WERI-Rb-1 (cell line): ENCODE measurements at places on chromosomes 3 and 15.

DNA sequence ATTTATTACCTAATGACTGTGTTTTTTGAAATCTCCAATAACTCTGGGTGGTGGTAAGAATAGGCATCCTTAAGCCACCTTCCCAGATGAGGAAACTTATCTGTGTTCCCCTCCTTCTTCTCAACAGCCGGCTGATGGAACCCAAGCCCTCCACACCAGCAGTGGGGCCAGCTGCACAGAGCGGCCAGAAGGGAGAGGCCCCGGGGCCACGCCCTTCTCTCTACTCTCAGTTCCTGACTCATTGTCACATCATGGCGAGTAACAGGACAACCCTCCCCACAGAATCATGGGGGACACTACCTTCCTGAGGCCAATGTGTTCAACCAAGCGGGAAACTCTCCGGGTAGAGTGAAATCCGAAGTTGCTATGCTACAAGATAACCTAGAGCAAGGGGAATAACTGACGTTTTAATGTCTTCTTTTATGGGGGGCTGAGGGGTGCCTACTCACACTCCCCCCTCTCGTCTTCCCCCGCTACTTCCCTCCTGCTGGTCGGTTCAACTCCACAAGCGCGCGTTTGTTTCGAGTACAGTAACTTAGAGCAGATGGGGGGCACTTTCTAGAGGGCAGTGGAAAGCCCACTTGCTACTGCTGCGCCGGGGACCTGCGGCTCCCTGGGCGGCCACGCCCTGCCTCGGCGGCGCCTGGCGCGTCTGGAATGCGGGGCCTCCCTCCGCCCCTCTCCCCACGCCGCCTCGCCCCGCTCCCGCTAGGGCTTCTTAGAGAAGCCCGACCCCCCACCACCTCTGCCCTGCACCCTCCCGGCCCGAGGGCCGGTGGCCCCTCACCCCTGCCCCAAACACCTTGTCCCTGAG lies 621 bp downstream of the ANXA2 start:
- DNase-seq: no peak

DNA sequence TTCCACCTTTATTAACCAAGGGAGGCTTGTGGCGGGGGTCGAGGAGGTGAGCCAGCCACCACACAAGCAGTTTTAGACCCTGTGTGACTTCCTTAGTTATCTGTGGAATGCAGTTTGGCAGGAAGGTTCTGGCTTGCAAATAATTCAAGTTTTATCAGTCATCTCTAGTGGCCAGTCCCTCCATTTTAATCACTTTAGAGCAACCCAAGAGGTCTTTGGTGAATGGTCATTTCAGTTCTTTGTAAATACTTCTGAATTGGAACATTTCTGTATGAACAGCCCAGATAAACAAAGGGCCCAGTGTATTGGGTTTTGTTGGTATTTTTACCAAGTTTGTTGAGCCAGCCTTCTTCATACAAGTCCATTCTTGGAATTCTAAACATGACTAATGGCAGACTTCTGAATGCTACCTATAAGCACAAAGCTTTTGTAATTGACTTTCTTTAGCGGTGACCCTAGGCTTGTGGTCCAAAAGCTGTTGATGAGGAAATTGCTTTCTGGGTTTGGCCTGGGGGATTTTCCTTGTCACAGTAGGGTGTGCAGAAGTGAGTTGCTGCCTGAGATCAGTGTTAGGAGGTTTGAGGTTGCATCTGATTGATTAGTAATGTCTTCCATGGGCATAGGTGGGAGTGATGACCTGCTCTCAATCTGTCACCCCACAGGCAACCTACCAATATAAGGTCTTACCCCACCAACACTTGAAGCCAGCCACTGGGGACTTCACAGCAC lies 193.3 kb upstream of the TOPAZ1 start:
- DNase-seq: no peak

- DNase-seq: no peak
These were observed 55.2 kb upstream of the ACAN start for GRCh38 chr15:88748081-88748480.

DNA sequence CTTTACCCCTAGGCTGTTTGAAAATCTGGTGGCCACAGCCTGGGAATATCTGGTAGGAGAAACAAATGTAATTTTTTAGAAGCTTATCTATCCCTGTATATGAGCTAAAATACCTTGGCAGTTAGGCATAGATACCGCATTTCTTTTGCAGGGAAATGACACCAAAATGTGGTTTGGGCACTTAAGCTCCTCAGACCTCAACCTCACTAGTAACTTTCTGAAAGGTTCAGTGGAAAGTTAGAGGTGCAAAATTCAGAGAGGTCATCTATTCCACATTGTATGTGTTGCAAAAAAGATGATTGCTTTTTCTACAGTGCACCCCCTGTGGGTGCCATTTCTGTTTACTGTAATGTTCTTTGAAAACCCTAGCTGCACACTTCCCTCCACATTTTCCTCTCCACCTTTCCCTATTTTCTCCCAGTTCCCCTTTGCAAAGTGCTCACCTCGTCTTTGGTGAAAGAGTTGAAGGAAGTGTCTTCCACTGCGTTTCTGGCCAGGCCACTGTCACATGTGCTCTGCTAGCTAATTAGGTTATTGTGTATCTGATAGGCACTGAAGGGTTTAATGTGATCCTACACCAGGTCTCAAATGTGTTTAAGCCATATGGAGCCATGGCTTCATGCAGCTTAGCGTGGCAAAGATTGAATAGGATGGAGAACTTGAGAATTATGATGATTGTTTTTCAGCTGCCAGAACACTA lies 1.3 kb downstream of the SACM1L start:
- DNase-seq: peak; percentile 51

GRCh38 chr3:142863010-142863817 lies 25.7 kb downstream of the PCOLCE2 start:
- DNase-seq: no peak

DNA sequence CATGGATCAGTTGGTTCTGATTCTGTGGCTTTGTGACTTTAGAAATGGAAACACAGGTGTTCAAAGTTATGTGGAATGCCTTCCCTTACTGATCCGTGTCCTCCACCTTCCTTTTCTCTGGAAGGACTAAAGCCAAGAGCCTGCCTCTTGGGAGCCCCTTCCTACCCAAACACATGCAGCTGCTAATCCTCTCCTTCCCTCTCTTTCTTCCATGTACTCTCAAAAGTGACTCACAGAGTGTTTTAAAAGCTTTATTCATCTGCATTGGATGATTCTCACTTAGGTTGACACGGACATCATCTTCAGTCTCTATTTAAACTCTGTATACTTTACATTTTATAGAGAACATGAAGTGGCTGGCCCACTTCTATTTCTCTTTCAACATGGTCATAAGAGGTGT lies 856.5 kb upstream of the ARPP21 start:
- no peak for DNase-seq

- no peak for DNase-seq
These were observed 26.9 kb upstream of the EHHADH start for GRCh38 chr3:185280572-185281365.

GRCh38 chr3:188185717-188186251 lies 31.8 kb downstream of the LPP start:
- no peak for DNase-seq

- peak; percentile 11 for DNase-seq
These were observed at the start of gene SLC15A2 for GRCh38 chr3:121894301-121894990. TSS of gene SLC15A2 (plus strand) at chr3:121894401. CDS start at chr3:121894477, 76 bp downstream.

DNA sequence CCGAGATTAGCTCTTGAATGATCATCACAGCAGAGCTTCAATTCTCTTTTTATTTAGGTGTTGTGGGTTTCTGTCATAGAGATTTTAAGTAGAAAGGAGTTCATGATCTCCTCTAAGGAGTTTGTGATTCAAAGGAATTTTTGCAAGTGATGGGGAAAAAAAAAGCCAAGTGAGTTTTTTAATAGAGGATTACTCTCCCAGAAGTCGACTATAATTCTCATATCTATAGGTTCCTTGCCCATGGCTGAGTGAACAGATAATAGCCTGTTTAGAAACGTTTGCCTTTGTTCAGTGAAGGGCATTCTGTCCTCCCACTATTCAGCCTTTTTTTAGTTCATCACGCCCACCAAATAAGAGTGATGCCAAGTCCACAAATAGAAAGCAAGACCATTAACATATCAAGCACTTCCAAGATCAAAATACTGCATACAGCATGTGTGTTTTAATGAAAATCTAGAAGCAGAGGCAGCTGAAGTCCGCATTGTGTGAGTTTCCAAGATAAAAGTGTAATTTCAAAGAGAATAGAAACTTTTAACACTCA lies 398.4 kb upstream of the CNTN3 start:
- DNase-seq: no peak

DNA sequence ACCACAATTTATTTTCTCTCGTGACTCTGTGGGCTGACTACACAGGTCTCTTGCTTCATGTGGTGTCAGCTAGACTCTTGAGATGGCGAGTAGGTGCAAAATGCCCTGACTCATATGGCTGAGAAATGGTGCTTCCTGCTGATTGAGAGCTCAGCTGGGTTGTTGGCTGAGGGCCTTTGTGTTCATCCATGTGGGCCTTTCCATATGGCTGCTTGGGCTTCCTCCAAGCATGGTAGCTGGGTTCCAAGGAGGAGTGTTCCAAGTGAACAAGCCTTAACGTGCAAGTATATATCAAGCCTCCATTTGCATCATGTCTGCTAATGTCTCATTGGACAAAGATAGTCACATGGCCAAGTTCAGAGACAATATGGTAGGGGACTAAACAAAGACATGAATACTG lies 164.0 kb downstream of the PDCD6IP start:
- no peak for DNase-seq

DNA sequence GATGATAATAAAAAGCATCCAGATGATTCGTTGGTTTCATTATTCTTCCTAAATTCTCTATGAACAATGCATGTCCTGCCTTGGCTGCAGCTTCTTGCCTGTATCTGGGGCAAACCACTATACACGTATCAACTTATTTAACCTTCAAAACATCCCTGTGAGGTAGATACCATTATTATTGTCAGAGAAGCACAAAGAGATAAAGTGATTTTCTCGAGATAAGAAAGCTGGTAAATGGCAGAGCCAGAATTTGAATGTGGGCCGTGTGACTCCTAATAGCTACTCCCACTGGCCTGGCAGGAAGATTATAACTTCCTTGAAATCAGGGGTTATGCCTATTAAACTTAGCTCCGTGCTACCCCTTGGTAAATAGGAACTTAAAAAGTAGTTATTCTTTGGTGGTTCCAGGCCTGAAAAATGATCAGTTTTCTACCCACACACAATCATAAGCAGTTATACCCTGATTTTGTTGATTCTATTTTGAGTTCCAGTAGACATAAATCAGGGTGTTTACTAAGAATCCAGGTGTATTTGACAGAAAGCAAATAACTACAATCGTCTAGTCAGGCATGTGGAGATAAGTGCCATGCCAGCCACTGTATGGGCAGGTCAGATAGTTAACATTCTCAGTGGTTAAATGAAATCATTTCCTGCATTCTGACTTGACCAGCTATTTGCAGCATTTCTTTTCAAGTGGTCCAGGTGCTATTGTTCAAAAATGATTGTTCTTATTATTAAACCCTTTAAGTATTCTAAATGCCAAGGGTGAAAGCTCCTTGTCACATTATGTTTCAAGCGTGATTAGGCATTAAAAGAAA lies 99.2 kb upstream of the LRRN1 start:
- no peak for DNase-seq

DNA sequence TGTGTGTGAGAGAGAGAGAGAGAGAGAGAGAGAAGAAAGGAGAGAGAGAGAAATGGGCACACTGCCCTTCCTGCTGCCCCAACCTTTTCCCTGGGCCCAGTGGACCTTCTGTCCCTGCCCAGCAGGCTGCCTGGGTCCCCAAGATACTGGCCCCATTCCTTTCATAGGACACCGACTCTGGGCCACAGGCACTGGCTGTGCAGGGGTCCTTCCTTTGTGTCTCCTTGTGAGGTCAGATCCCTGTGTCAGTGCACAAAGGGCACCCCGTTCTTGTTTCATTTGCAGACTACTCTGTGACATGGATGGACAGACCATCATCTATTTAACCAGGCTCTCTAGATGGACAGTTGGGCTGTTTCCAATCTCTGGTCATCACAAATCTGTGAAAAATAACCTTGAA lies 21.3 kb upstream of the KLF13 start:
- no peak for DNase-seq

GRCh38 chr3:53675022-53675697 lies 171.1 kb downstream of the CHDH start:
- no peak for DNase-seq

GRCh38 chr3:99319961-99320360 lies 318.4 kb upstream of the COL8A1 start:
- DNase-seq: no peak

DNA sequence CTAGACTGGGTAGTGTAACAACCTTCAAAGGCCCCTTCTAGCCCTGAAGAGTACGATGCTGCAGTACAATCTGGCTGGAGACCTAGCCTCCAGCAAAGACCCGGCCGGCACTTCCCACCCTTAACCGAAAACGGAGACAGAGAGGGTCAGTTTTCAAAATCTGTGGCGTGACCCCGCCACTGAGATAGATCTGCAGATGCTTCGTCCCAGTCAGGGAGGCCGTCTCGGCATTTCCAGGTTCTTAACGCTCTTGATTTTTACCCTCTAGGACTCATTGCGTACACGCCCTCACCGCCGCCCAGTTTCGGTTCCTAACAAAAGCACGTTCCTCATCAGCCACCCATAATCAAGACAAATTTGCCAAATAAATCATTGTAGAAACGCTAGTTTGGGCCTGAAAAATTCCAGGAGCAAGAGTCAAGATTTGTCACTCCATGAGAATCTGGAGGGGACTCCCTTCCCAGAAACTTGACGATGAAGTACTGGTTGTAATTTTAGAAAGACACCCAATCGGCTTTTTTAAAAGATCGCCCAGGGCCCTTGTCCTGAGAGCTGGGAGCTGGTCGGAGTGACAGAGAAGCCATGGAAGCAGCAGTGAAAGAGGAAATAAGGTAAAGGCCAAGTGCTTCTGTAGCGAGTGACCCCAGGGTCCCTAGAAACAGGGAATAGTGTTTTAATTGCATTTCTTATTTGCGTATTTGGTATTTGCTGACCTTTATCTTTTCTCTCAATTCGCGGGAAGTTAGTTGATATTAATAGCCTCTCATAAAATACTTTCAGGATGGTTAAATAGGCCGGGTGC lies 868 bp upstream of the TMEM87A start:
- no peak for DNase-seq

DNA sequence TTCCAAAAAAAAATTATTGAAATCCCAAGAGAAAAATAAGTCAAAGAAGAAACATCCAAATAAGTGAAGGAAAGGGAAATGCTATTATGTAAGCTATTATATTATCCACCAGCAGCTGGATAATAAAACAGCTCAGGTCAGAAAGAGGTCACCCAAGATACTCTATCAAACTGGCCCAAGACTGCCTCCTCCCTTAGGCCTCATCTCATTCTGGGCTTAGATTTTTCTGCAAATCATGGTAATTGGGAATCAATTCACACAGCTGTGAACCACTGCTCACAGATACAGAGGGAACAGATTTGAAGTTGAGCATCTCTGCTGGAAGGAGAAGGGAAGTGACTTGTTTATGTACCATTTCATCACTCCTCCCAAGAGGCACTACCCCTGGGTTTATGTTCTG lies 294.6 kb upstream of the DPPA4 start:
- DNase-seq: no peak

GRCh38 chr15:77621847-77622208 lies 10.9 kb downstream of the LINGO1 start:
- no peak for DNase-seq

DNA sequence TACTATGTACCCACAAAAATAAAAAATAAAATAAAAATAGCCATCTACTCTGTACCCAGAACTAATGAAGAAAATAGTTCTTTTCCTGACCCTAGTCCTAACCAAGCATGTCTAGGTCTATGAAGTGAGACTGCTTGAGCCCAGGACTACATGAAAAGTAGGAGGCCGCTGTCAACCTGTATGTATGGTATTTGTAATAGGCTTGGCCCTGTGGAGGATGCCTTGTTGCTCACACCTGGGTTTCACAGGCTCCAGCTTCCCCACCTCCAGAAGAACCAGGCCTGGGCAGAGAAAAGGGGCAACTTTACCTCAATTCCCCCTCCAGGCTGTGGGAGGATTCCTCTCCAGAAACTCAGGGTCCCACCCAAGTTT lies 6.8 kb upstream of the PKM start:
- no peak for DNase-seq
